ENCODE measurements at places on chromosomes 4 and X.

DNA sequence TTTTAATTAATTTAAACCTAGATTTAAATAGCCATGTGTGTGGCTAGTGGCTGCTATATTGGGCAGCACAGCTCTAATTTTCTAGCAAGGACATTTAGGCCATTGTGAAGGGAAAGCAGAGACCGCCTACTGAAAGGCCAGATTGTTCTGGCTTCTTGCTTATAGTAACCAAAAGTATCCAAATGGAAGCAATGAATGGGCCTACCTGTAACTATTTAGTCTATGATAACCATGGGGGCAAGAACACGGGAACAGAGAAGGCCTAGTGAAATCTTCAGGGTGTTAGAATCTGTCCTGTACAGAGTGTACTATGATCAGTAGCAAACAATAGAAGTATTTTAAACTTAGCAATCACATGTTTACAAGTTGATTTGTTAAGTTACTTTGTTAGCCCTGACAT is 16.5 kb upstream of the HPRT1 start:
- H3K4me1 ChIP-seq = no peaks in the 10 kb centered on the region
- H3K27ac ChIP-seq = no peak overlapping the region
- no peaks in the 10 kb centered on the region for H3K27me3 ChIP-seq
- no peaks in the 10 kb centered on the region for H3K36me3 ChIP-seq

DNA sequence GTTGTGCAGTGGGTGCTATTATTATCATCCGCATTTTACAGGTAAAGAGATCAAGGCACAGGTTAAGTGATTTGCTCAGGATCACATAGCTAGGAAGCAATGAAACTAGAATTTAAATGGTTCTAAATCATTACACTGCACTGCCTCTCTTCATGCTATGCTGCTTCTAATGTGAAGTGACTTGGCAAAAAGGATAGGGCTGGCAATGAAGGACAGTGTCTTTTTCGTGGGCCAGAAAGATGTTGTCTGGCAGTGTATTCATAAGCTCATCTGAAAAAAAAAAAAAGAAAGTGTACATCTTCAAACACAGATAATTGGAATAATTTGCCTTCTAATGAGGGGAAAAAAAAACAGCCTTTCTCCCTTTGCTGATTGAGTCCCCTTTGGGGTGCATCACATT is 132.2 kb upstream of the FUNDC1 start:
- H3K27ac ChIP-seq = peak overlapping the region; percentile 12
- H3K4me3 ChIP-seq = no peak overlapping the region
- DNase-seq = no peak
- H3K36me3 ChIP-seq = no peaks in the 10 kb centered on the region
- H3K27me3 ChIP-seq = no peaks in the 10 kb centered on the region

DNA sequence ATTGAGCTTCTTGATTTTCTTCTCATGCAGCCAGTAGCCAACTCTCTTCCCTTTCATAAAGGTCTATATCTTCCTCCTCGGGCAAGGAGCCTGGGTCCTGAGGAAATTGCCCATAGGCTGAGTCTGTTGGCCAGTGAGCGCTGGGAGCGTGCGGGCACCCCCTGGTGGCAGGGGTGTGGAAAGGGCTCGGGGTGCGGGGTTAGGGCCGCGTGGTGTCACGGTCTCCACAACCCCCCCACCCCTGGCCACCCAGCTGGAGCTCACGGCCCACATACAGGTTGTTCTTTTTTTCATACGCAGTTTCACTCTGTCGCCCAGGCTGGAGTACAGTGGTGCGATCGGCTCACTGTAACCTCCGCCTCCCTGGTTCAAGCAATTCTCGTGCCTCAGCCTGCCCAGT is 13.1 kb downstream of the RBM10 start:
- H3K27ac ChIP-seq = no peak overlapping the region
- H3K4me3 ChIP-seq = no peak overlapping the region
- H3K36me3 ChIP-seq = peaks cover 5% of the 10 kb centered on the region
- H3K4me1 ChIP-seq = no peaks in the 10 kb centered on the region

DNA sequence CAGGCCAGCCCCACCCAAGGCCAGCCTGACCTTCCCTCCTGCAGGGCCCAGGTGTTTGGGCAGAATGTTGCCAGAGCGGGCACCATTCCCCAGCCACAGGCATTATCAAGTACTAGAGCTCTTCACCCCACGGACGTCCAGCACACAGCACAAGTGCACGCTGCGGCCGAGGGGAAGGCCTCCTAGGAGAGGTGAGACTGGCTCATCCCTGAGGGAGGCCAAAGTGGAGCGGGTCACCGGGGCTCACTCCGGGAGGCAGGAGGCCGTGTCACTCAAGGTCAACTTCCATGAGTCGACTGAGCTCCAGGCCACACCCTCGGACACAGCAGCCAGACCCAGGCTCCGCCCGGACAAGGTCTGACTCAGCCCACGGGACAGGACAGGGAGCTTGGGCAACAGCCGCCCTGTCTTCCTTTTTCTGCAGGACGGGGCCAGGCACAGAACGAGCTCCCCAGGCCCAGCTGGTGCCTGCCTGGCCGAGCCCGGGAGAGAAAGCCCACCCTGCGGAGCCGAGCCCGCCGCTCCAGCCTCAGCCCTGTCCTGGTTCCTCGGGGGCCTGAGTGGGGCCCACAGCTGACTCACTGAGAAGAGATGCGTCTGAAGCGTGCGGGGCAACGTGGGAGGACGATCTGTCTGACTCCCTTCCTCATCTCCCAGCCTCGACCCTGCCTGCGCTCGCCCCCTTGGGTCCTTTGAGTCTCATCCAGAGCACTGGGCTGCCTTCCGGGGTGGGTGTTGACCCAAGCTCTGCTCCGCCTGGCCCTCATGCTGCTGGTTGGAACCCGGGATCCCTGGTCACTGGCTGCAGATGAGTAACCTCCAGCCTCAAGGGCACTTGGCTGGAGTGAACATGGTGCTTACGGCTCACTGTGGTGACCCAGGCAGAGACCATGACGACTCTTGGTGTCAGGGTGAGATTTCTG is 1.6 kb downstream of the SLC49A3 start:
- no peaks in the 10 kb centered on the region for H3K36me3 ChIP-seq
- no peak overlapping the region for H3K4me3 ChIP-seq
- H3K27me3 ChIP-seq = no peaks in the 10 kb centered on the region
- peaks cover 25% of the 10 kb centered on the region for H3K4me1 ChIP-seq

- no peak for DNase-seq
- H3K36me3 ChIP-seq = no peaks in the 10 kb centered on the region
- no peak overlapping the region for H3K4me3 ChIP-seq
- H3K27me3 ChIP-seq = no peaks in the 10 kb centered on the region
- no peak overlapping the region for H3K27ac ChIP-seq
Measured at GRCh38 chrX:46070421-46070820, 474.8 kb downstream of the ZNF674 start.

GRCh38 chrX:24741330-24741729 is 47.6 kb downstream of the POLA1 start:
- H3K27me3 ChIP-seq = no peaks in the 10 kb centered on the region
- no peaks in the 10 kb centered on the region for H3K36me3 ChIP-seq
- H3K4me1 ChIP-seq = no peaks in the 10 kb centered on the region
- no peak overlapping the region for H3K27ac ChIP-seq

DNA sequence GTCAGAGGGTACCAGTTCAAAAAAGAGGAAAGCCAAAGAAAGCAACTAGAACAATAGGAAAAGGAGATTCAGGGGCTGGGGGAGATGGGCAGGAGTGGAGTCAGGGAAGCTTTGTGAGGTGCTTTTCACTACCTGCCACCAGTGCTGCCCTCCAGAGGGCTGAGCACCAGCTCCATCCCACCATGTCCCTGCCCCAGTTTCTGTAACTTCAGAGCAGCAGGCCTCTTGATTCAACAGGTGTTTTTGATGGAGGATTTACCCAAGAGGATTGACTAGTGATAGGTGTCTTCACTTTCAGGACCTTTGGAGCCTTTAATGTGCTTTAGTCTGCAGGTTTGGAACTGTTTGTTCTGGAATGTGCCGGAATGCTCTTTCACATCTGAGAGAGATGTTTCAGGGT is 12.1 kb downstream of the KIT start:
- H3K4me3 ChIP-seq = no peak overlapping the region
- DNase-seq = no peak
- H3K36me3 ChIP-seq = no peaks in the 10 kb centered on the region
- H3K27ac ChIP-seq = no peak overlapping the region

DNA sequence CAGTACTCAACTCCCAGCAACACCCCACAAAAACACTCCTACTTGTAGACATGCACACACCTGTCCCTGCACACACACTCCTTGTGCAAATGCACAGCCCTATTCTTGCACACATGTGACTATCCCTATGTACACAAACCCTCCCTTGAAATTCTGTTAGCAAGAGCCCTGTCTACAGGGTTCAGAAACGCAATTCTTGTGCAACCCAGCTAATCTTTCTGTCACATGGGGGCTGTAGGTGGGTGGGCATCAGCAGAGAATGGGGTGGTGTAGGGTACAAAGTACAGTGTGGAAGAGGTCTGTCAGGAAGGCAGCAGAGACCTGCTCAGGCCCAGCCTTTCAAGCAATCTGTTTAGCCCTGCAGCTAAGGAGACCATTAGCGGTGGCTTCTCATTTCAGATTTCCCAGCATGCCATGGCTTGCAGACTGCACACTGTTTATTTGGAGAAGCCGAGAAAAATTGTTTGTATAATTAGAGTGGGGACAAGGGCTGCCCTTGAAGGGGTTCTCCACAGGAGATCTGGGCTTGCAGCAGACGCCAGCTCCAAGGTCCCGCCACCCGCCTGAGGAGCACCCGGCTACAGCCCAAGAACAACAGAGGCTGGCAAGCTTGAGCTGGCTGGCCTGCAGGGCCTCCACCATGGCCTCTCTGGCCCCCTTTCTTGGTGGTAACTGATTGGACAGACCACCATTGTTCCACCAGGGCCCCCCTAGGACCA is 144.0 kb upstream of the PJA1 start:
- DNase-seq = no peak
- no peaks in the 10 kb centered on the region for H3K4me1 ChIP-seq
- H3K36me3 ChIP-seq = no peaks in the 10 kb centered on the region
- H3K27ac ChIP-seq = no peak overlapping the region
- no peak overlapping the region for H3K4me3 ChIP-seq
- no peaks in the 10 kb centered on the region for H3K27me3 ChIP-seq

DNA sequence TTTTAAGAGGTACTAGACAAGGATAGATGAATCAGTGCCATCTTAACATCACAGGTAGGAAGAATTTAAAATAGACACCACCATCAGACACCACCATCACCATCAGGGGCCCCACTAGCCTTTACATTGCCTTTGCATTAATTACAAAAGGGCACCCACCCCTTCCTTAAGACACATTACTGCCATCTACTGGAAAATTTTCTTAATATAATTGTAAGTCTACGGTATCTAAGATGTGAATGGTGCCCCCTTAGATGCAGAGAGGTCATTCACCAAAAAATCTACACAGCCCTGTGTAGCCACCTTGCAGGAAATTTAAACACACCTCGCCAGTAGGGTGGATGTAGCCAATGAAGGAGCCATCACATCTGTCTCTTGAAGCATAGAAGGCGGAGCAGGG is 184.1 kb downstream of the MID1IP1 start:
- H3K4me1 ChIP-seq = no peaks in the 10 kb centered on the region
- no peak for DNase-seq
- no peak overlapping the region for H3K4me3 ChIP-seq
- H3K36me3 ChIP-seq = no peaks in the 10 kb centered on the region
- H3K27ac ChIP-seq = no peak overlapping the region
- no peaks in the 10 kb centered on the region for H3K27me3 ChIP-seq

- peaks cover 4% of the 10 kb centered on the region for H3K4me1 ChIP-seq
- no peaks in the 10 kb centered on the region for H3K36me3 ChIP-seq
- peak within 1 kb of the TSS; percentile 48 for H3K27ac ChIP-seq
- peak within 1 kb of the TSS; percentile 78 for H3K4me3 ChIP-seq
Measured at GRCh38 chr4:74038425-74039314, at the start of gene CXCL3. Gene CXCL3 (minus strand): TSS chr4:74038689. CDS start chr4:74038611, 78 bp downstream.

GRCh38 chr4:122118243-122118642 is 33.9 kb upstream of the BLTP1 start:
- H3K27ac ChIP-seq = no peak overlapping the region
- no peaks in the 10 kb centered on the region for H3K27me3 ChIP-seq
- DNase-seq = no peak
- no peak overlapping the region for H3K4me3 ChIP-seq

- H3K27me3 ChIP-seq = no peaks in the 10 kb centered on the region
- H3K27ac ChIP-seq = no peak overlapping the region
- no peaks in the 10 kb centered on the region for H3K4me1 ChIP-seq
- no peaks in the 10 kb centered on the region for H3K36me3 ChIP-seq
- DNase-seq = no peak
Measured at GRCh38 chrX:103513067-103513466, 6.2 kb downstream of the RAB40A start.

- no peaks in the 10 kb centered on the region for H3K4me1 ChIP-seq
- DNase-seq = no peak
- no peak overlapping the region for H3K27ac ChIP-seq
- H3K27me3 ChIP-seq = no peaks in the 10 kb centered on the region
- H3K4me3 ChIP-seq = no peak overlapping the region
Measured at GRCh38 chr4:26729547-26729946, 131.1 kb upstream of the STIM2 start.

- no peaks in the 10 kb centered on the region for H3K36me3 ChIP-seq
- H3K27me3 ChIP-seq = no peaks in the 10 kb centered on the region
- DNase-seq = peak; percentile 8
- no peak overlapping the region for H3K27ac ChIP-seq
Measured at GRCh38 chr4:137621056-137621455, 88.8 kb upstream of the PCDH18 start.

DNA sequence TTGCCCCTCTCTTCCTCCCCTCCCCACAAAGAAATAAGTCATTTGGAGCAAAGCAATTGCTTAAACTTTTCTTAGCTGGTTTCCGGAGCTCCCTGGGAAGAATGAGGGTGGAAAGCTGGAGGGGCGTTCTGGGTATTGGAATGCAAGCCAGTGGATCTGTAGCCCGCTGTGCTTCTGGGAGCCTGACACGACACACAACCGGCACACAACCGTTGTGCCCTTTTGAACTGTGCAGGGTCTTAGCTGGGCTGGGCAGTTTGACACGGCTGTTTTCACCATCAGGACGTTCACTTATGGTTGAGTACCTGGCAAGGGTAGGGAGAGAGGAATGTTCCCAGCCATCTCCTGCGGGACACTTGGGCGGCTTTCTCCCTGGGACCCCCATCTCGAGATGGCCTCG is 38.3 kb downstream of the SHROOM2 start:
- no peak overlapping the region for H3K27ac ChIP-seq
- H3K4me3 ChIP-seq = no peak overlapping the region
- H3K36me3 ChIP-seq = no peaks in the 10 kb centered on the region
- peaks cover 3% of the 10 kb centered on the region for H3K27me3 ChIP-seq
- DNase-seq = no peak

Data from astrocyte (in vitro differentiated cells and primary cell).